ENCODE measurements at places on chromosomes 12 and 14.

DNA sequence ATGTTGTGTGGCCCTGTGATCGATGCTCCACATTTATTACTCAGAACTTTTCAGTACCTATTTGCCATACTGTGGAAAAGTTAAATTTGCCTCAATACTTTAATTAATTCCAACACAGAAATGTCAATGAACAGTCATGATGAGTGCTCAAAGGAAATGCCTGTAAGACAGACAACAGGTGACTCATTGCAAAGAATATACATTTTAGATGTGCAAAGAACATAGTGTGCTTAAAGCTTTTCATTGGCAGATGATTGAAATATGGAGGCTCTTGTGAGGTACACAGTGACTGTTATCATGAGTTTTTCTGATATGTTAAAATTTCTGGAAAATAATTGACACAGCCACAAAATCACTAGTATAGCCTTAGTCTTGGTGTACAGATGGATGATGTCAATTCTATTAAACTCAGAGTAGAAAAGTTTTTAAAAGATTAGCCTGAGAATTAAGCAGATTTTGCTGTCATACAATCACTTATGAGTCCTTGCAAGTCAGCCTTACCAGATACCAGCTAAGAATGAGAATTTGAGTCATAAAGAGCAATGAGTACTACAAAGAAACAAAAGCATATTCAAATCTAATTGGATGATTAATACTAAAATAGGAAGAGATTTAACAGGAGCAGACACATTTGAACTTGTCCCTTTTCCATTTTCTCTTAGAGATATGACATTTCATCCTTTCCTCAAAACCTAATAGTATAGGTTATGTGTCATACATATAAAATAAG, 544.1 kb downstream of the KCNH5 start:
- no peak for DNase-seq

GRCh38 chr14:38512236-38512635, 256.3 kb upstream of the CLEC14A start:
- DNase-seq: no peak

DNA sequence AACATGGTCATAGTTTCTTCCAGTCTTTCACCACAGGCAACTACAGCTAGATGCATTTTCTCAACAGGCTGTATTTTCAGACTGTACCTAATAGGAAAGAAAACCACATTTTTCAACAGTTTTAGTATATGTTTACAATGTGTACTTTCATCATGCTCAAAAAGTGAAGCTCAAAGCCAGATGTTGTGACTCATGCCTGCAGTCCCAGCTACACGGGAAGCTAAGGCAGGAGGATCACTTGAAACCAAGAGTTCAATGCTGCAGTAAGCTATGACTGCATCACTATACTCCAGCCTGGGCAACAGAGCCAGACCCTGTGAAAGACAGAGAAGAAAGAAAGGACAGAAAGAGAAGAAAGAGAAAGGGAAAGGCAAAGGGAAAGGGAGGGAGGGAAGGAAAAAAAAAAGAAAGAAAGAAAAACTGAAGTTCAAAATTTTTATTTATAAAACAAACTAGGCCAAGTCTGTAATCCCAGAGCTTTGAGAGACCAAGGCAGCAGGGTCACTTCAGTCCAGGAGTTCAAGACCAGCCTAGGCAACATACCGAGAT, 25.5 kb downstream of the GXYLT1 start:
- DNase-seq: no peak

DNA sequence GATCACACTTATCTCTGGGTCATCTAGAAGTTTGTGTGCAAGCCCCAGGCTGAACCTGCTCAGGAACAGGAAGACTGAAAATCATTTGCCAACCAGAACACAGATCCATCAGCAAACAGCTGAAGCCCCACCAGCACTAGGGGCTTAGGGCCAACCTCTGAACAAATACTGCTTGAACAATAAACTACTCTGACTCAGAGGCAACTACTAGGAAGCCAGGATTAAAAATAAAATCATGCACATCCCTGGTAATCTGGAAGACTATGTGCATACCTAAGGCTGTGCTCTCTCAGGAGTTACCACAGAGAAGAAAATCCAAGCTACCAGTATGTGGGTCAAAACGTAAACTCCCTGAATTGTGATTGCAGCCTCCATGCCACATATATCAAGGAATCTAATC, 15.9 kb downstream of the GALNT8 start:
- no peak for DNase-seq

DNA sequence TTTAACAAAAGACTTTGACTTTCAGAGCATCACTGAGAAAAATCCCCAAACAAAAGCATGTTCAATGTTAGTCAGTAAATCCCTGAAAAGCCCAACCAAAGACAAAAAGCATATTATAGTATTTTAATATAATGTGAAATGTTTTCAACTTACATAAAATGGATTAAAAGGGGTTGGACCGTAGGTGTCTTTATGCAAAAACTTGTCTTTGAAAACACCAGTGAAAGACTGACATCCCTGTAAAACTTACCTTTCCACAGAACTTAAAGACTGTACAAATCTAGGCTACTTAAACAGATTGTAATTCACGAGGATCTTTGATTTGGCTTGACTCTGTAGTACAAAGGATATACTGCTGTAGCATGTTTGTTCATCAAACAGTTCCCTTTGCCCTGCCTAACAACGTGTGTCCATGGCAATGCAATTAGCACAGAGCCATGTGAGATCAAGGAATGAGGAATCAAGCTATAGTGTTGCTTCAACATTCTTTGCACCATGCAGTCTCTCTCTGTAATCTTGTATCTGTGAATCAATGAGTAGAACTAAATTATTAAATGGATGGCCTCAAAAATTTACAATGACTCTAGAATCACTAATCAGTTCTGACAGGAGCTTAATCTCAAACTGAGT, 138.5 kb upstream of the SYT1 start:
- DNase-seq: no peak

GRCh38 chr14:85464135-85464895, 65.6 kb upstream of the FLRT2 start:
- no peak for DNase-seq

GRCh38 chr14:29554335-29554734, 373.3 kb downstream of the PRKD1 start:
- DNase-seq: no peak

DNA sequence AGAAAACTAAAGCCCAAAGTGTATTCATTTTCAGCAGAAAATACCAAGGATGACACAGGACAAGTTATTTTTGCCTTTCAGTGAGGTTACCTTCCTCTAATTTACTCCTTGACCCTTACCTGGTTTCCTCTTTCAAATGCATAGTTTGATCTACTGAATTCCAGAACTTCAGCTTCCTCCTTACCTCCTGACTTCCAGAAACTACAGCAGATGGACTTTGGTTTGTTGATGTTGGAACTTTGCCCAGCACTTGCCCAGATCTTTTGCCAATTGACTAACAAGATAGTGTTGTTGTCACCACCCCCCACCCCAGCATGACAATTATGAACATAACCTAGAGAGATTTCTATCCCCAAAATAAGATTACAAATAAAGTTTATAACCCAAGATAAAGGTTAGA, 63.2 kb downstream of the NAV3 start:
- no peak for DNase-seq

GRCh38 chr14:94562022-94562421, 780 bp downstream of the SERPINA4 start:
- no peak for DNase-seq

DNA sequence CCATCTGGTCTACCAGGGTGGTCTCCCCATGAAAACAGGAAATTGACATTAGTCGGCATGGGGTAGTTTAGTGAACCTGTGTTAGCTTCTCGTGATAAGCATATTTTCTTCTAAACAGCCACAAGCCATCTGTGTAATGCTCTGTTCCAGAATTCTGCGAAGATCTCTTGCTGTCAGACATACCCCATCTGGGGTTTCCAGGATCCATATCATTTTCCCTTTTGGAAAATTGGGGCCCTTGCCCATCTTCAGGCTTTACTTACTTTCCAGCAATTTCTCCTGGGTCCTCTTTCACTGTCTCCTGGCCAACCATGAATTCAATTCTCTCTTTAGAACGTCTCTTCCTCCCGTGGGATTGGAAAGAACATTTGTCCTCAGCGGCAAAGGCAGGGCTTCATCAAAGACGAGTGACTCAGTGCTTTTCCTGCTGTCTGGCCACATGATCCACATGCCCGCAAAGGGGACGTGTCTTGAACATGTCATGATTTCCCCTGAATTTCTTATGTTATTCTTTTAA, 21.4 kb upstream of the NCOR2 start:
- DNase-seq: peak; percentile 34

DNA sequence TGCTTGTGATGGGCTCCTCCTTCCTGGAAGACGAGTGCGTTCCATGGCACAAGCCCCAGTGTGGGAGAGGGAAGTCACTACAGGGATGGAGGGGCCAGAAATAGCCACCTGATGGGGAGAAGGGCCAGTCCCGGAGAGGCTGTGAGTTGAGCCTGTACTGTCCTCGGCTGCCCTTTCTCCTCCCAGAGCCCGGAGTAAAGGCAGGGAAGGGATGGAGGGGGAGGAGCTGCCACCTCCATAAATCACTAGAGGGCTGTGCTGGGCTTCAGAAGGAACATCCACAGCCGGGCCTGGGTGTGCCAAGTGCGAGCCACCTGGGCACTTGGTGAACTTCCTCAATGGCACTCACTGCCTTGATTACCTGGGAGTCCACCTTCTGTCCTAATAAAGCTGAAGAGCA, 110.1 kb downstream of the RBM19 start:
- no peak for DNase-seq

- DNase-seq: no peak
These were observed 298.7 kb upstream of the SRRM4 start for GRCh38 chr12:118682656-118683055.

DNA sequence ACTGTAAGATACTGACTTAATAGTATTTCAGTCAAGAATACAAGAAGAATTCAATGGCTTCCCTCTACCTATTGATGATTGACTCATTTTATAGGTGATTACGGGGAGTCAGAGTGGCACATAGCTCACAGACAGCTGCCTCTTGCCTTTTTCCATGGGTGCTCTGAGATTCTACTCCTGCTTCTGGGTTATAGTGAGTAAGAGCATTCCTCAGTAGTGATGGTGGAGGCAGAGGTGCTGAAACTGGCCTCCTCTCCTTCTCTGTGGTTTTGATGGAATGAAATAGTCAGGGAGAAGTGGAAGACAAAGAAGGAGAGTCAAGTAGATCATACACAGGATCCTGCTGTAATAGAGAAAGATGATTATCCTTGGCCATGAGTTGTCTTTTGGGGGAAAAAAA, 438.2 kb upstream of the FAR2 start:
- no peak for DNase-seq

DNA sequence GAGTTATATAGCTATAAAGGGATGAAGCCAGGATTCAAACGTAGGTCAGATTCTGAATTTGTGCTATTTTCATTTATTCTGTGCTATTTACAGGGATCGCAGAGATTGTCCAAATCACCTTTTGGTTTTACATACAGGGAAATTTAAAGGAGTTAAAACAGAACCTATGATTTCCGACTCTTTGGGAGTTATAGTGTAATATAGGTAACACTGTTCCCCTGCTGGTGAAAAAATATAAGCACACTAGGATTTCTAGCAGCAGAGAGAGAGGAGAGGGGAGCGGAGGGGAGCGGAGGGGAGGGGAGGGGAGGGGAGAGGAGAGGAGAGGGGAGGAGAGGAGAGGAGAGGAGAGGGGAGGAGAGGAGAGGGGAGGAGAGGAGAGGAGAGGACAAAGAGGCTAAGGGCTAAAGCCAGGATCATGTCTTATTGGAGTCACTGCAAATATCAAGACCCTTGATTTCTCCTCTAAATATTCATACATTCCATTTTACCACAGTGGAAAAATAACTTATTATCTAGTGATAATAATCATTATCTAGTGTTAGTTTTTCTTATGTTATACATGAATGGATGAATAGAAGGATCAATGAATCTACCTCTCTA, 46.2 kb upstream of the KCNH5 start:
- no peak for DNase-seq

DNA sequence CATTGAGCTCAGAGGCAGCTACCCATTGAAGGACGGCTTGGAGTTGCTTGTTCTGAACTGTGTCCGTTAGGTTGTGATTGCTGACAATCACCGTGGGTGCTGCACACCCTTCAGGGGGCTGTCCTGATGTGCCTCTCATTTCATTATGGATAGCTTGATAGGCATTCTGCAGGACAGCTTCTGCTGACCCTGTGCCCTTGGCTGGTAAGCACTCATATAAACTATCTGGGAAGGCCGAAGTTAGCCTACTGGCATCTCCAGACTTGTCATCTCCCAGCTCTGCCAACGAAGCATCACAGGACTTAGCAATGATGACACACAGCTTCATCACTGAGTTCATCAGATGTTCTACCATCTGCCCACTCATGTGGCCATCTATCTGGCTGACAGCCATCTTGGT, 22.3 kb downstream of the AKAP3 start:
- DNase-seq: no peak

DNA sequence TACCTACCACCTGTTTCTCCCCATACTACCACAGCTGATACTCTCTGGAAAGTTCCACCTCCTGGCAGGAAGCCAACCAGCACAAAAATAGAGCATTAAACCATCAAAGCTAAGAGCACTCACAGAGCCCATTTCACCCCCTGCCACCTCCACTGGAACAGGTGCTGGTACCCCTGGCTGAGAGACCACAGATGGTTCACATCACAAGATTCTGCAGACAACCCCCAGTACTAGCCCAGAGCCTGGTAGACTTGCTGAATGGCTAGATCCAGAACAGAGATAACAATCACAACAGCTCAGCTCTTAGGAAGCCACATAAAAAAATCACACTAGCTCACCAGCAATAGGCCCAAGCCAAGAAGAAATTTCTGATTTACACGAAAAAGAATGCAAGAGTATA, 855.2 kb downstream of the FSCB start:
- DNase-seq: no peak

GRCh38 chr12:54068418-54069070, 14.9 kb downstream of the HOXC4 start:
- DNase-seq: no peak

GRCh38 chr14:94269156-94269555, 23.9 kb downstream of the SERPINA10 start:
- no peak for DNase-seq

- DNase-seq: no peak
These were observed 13.5 kb downstream of the PHLDA1 start for GRCh38 chr12:76018111-76018510.

DNA sequence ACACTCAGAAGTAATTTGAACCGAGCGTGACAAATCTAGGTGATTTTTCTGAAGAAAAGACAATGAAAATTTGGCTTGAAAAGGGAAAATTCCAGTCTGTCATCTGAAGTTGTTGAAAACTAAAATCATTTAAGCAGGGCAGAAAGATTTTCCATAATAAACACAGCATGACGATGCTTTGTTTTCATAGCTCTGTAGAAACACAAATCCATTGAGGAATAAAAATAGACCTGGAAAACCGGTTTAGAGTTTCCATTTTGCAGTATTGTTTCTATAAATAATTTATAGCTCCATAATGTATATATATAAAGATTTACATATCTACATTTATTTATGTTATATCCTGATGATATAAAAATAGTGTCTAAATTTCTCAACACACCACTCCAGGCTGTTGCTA, 1918.5 kb upstream of the FLRT2 start:
- no peak for DNase-seq

- no peak for DNase-seq
These were observed 13.2 kb downstream of the KERA start for GRCh38 chr12:91044586-91044985.

- no peak for DNase-seq
These were observed 22.8 kb downstream of the PIGH start for GRCh38 chr14:67577181-67577808.

GRCh38 chr12:132336451-132337413, 7.3 kb upstream of the GALNT9 start:
- DNase-seq: no peak

GRCh38 chr14:58584383-58584782, 53.4 kb upstream of the DACT1 start:
- DNase-seq: no peak

All from stimulated activated CD4-positive, alpha-beta T cell treated with anti-CD3 and anti-CD28 coated beads, TNF-alpha, amount 100 ng/mL, for 4 hours (primary cell).